ENCODE measurements at places on chromosomes 7 and 10.
A peak's percentile ranks its signal among the peaks of the same experiment; 100 is the strongest.

DNA sequence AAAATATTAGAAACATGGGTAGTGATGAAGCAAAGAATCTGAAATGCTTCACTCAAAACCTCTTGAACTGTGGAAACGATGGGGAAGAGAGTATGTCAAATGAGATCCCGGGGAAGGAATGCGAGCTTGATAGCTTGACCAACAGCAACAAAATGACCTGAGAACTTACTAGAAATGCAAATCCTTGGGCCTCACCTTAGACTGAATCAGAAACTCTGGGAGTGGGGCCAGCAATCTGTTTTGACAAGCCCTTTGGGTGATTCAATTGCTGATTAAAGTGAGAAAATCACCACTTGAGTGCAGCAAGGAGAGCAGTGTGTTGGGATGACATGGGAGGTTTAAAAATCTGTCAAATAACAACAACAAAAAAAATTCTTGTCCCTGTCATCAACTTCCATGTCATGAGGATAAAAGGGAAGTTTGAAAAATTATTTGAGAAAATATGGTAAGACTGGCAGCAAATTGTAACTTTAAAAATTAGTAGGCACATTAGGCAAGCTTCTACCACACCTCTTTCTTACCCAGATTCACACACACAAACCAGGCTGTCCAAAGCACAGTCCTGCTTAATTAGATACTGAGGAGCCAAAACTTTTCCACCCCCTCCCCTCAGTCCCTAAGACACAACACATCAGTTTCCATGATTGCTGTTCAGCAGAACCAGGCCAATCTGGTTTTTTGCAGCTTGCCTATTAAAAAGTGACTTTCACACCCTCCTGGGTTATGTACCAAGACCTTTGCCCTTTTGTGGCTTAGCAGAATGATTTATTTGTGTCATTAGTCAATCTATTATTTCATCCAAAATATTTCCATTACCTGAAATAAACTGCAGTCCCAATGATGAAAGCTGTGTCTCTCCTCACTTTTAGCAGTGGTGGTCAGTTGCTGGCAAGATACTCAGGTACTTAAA, 15.6 kb downstream of the CALCR start:
- DNase-seq = no peak

GRCh38 chr10:120387326-120387725, 69.7 kb upstream of the PLPP4 start:
- peak; percentile 62 for DNase-seq

DNA sequence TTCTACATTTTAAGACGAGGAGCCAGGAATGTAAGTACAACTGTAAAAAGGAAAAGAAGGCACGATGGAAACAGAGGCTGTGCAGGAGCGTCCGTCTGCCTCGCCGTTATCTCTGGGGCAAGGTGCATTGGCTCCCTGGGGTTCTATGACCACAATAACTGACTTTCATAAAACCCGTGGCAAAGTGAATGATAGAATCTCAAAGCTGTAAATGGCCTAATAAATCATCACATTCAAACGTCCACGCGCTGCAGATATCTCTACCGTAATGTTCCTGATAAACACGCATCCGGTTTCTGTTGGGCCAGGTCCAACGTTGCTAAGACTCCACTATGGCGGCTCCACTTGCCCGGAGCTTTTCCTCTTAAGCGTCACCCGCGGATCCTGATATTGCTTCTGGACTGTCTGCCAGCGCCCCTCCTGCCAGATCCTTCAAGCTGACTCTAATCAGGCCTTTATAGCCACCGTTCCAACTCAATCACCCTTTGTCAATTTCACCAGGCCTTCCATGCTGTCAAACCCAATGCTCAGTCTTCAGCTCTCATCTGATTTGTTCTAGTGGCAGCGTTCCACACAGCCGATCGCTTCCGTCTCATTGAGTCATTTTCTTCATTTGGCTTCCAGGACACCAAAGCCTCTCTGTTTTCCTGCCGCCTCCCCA, 265.6 kb upstream of the FOXK1 start:
- no peak for DNase-seq

DNA sequence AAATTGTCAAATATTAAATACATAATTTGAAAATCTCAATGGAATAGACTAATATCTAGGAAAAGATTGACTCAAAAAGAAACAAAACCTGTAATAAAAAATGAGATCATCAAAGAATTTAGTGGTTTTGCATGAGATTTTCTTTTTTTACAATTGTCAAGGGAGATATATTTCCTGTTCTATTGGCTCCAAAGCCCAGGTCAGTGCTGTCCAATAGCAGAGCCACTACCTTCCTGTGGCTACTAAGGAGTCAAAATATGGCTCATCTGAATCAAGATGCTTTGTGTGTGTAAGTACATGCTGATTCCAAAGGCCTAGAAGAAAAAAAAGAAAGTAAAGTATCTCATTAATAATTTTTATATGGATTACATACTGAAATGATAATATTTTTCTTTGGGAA, 191.9 kb downstream of the C7orf25 start:
- no peak for DNase-seq

- no peak for DNase-seq
Measured at GRCh38 chr7:37912756-37913155, 3.9 kb downstream of the SFRP4 start.

- no peak for DNase-seq
Measured at GRCh38 chr7:137360087-137360679, 16.6 kb upstream of the PTN start.

GRCh38 chr7:97580205-97580604, 151.7 kb upstream of the TAC1 start:
- DNase-seq = no peak

GRCh38 chr7:143811-144453, 48.4 kb upstream of the FAM20C start:
- no peak for DNase-seq

DNA sequence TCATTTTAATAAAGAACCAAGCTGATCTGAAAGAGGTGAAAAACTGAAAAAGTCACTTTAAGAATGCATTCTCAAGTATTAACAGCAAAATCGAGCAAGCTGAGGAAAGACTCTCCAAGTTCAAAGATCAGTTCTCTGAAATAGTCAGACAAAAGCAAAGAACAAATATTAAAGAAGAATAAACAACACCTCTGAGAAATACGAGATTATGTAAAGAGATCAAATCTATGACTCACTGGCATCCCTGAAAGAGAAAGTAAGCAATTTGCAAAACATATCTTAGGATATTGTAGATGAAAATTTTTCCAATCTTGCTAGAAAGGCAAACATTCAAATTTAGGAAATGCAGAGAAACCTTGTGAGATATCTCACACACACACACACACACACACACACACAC, 138.4 kb upstream of the HGF start:
- no peak for DNase-seq

GRCh38 chr10:14491811-14492210, 161.1 kb upstream of the FRMD4A start:
- no peak for DNase-seq

- peak; percentile 97 for DNase-seq
Measured at GRCh38 chr7:28408960-28409715, 3.2 kb upstream of the CREB5 start.
